Activated B cell treated with CpG ODN at 0.5 μM for 24 hours (primary cell): ENCODE measurements at places on chromosomes 2 and 18.

GRCh38 chr2:166344286-166345113 is 31.2 kb downstream of the SCN9A start:
- no peak for DNase-seq

- DNase-seq: no peak
These were observed 215.5 kb upstream of the FN1 start for GRCh38 chr2:215651412-215651811.

DNA sequence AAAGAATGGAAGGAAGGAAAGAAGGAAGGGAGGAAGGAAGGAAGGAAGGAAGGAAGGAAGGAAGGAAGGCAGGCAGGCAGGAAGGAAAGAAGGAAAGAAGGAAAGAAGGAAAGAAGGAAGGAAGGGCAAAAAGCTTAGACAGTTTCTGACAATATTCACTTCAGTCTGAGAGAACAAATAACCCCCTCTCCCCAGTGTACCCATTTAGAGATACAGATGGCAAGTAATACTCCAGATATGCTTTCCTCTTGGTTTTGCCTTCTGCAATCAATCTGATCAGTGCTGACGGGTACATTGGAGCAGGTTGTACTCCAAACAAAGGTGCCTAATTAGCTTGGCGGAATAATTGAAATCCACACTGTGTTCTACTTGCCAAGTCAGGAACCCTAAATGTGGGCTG is 534.6 kb upstream of the TMEFF2 start:
- no peak for DNase-seq

- DNase-seq: no peak
These were observed 17.7 kb upstream of the MARCHF7 start for GRCh38 chr2:159694500-159695040.

GRCh38 chr2:19747310-19748072 is 154.3 kb downstream of the TTC32 start:
- no peak for DNase-seq

DNA sequence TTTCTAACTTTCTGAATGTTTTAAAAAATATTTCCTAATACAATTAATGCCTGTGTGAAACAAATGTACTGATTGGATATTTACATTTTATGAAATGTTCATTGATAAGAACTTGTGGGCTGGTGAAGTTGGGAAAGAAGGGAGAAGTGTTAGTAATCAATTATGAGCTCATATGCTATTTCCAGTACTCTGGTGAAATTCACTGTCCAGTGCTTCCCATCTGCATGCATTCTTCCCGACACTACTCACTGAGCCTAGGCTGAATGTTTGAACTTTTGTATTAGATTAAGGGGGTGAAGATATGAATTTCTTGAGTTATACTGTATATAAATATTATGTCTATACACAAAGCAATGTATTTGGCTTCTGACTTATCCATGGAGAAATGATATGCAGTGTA is 36.0 kb downstream of the SKA1 start:
- DNase-seq: no peak

GRCh38 chr18:35137632-35138031 is 96.4 kb downstream of the MAPRE2 start:
- DNase-seq: no peak

GRCh38 chr18:37397814-37398213 is 167.8 kb downstream of the CELF4 start:
- DNase-seq: no peak

DNA sequence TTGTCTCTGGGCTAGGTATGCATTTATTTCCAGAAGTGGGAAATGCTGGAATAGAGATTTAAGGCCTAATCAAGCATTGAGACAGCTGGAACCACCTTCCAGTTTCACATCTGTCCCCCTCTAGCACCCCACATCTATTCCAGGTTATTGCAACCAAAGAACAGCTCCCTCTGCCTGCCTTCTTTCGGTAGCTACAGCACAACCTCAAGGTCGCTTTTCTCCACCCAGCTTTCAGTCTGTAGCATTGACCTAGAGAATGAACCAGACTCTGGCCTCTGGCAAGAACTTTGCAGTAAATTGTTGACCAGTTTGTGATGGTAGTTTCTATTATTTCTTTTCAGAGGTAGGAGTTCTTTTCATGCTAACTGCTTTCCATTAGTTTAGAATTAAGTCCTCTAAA is 484.2 kb downstream of the DLGAP1 start:
- no peak for DNase-seq

DNA sequence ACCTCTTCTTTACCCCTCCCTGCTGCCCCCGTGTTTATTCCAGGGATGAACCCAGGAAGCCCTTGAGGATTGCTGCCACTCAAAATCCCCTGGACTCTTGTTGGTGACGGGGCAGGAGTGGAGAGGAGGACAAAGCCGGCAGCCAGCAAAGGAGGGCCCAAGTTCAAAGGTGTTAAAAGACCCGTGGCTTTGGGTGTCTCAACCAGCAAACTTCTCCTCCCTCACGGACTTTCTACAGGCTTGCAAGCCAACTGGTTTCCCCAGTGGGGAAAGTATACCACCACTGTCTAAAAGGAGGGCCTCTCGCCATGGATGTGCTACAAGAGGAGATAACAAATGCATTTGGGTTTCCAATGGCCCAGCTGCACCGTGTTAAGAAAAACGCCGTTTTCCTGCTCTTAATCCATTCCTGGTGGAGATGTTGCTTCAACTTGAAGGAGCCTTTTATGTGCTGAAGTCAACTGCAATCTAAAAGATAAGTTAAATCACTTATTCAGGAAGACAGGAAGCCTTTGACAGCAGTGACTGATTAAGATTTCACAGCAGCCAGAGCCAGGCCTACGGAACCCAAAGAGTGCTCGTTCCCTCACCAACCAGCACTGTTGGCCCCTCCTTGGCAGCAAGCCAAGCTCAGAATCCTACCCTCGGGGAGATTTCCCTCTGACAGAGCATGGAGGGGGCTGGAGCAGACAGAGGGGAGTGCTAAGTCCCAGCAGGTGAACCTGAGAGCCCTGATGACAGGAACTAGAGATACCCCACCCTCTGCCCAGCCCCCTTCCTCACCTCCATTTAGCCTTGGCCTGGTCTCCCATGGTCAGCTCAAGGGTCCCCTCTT is 57.8 kb downstream of the ZBTB7C start:
- DNase-seq: no peak

DNA sequence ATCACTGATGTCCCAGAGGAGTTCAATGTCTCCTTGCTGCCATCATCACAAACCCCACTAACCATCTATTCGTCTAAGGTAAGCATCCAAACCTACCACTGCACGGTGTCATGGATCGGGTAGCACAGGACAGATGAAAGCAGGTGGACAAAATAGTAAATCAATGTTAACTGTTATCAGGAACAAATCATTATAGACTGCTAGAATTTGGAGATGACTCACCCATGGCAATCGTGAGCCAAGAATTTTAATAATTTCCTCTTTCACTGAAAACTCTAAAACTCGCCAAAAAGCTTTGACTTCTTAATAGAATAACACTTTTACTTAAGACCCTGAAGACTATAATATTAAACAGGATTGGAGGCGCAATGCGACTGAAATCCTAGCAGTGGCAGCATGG is 33.7 kb upstream of the BZW1 start:
- no peak for DNase-seq

DNA sequence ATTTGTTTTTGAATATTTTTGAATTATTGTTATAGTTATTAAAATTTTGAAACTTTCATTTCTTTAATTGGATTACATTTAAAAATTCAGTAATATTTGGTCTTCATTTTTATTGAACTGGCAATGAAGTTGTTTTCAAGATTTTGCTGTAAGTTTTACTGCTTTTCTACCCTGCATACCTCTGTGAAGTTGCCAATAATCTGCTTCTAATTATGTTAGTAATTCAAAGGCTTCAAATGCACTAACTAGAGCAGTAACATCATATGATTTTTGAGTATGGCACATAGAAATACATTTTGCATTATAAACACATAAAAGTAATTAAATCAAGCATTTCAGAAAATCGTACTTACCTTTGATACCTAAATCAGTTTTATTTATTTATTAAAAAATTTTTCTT is 40.3 kb upstream of the FAM171B start:
- DNase-seq: no peak

DNA sequence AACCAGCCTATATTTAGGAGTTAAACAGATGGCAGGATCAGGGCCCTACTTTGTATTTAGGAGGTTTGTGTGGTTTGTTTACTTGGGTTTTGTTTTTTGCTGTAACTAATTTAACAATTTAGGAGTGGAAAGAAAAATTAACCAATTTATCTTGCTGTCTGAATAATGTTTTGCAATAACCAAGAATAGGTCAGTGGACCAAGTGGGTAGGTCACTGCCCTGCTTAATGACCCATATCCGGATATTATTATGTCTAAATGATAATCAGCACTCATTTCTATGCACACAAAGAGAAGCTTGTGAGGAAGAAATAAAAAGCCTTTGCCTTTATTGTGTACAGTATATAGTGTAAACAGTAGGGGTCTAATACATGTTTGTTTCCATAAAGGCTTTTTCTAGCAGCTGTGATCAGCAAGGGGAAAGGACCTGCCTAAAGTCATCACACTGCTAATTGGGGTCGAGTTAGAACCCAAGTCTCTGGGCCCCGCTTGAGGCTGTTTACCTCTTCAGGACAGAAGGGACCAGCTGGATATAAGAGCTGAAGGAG is 76.6 kb downstream of the TGOLN2 start:
- no peak for DNase-seq

DNA sequence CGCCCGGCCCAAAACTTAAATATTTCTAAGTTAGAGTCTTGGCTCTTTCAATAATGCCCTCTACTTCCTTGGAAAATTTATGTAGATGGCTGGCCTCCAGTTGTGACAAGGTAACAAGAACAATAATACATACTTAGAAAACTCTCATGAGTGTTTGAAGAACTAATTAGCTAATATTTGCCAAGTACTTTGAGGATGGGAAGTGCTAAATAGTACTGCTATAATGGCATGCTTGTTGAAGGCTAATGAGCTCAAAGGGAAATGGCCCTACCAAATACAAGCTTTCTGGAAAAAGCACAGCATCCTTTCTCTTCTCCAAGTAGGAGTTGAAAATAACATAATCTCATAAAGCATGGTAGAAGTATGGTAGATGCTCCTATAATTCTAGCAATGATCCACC is 1022.2 kb upstream of the PIK3C3 start:
- DNase-seq: no peak
